ENCODE measurements at places on chromosomes 12 and 14.

GRCh38 chr14:82365471-82365870 is 831.8 kb upstream of the SEL1L start:
- DNase-seq, result no peak

GRCh38 chr12:22473212-22473611 is 71.1 kb downstream of the C2CD5 start:
- DNase-seq, result no peak

GRCh38 chr14:79256380-79256779 is 954.9 kb downstream of the DIO2 start:
- DNase-seq, result no peak

DNA sequence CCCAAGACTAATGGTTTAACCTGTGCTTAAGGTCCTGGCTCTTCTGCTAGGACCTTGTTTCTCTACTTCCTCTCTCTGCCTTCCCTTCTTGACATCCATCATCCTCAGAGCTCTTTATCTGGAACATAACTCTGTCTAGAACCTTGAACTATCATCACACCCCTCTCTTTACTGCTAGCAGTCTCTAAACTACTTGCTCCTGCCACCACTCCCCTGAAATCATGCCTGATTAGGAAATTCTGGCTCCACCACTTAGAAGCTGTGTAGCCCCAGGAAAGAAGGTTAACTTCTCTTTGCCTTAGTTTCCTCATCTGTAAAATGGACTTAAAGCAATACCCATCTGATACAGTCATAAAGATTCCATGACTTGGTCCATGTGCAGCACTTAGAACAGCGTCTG is 9.1 kb downstream of the SLC38A1 start:
- DNase-seq, result no peak

- DNase-seq, result peak; percentile 43
Measured at GRCh38 chr12:119594772-119595445, 1.3 kb downstream of the TMEM233 start.

- DNase-seq, result no peak
Measured at GRCh38 chr12:77238335-77238734, 173.0 kb upstream of the E2F7 start.

DNA sequence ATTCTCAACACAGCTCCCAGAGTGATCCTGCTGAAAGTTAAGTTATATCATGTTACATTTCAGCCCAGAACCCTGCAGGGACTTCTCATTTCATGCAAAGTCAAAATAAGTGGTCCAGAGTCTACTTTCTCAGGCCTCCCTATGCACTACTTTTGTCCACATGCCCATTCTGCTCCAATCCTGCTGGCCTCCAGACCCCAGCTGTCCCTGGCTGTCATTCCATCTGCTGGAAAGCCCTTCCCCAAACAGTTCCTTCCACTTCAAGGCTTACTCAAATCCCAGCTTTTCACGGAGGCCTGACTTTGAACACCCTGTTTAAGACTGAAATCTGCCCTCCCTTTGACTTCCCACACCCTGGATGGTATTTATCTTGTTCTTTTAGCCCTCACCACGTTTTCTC is 109.8 kb upstream of the DNM1L start:
- no peak for DNase-seq

- no peak for DNase-seq
Measured at GRCh38 chr12:754851-755562, 2.6 kb downstream of the WNK1 start.

- DNase-seq, result no peak
Measured at GRCh38 chr14:70916799-70917198, 9.5 kb downstream of the PCNX1 start.

DNA sequence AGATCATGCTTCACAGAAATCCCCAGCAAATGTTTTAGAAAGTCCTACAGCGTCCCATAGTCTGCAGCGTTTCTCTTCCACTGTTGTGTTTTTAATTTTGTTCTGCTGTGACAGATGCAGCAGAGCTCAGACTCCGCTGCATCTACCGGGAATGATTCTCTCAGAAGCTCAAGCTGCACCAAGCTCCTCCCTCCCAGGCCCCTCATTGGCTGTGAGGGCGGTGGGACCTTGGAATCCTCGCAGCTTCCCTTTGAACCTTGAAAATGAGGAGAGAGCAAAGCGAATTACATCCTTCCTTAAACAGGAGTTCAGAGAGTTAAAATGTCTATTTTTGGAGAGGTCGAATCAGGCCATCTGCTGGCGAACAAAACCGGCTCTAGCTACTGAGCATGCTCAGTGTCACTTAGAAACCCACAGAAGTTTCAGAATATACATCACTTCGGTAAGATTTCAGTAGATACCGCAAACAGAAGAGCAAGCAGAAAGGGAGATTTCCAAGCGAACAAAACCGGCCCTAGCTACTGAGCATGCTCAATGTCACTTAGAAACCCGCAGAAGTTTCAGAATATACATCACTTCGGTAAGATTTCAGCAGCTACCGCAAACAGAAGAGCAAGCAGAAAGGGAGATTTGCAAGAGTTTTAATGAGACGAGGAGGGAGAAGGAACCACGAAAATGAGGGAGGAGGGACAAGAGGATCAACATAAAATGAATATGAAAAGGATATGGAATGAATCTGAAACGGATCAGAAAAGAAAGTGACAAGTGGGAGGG is at the start of gene ABCD2:
Gene ABCD2, minus strand, starts transcription at position 144 of the 774 bp plus-strand sequence. CDS start 188 bp downstream, outside the sequence.
- peak; percentile 81 for DNase-seq

DNA sequence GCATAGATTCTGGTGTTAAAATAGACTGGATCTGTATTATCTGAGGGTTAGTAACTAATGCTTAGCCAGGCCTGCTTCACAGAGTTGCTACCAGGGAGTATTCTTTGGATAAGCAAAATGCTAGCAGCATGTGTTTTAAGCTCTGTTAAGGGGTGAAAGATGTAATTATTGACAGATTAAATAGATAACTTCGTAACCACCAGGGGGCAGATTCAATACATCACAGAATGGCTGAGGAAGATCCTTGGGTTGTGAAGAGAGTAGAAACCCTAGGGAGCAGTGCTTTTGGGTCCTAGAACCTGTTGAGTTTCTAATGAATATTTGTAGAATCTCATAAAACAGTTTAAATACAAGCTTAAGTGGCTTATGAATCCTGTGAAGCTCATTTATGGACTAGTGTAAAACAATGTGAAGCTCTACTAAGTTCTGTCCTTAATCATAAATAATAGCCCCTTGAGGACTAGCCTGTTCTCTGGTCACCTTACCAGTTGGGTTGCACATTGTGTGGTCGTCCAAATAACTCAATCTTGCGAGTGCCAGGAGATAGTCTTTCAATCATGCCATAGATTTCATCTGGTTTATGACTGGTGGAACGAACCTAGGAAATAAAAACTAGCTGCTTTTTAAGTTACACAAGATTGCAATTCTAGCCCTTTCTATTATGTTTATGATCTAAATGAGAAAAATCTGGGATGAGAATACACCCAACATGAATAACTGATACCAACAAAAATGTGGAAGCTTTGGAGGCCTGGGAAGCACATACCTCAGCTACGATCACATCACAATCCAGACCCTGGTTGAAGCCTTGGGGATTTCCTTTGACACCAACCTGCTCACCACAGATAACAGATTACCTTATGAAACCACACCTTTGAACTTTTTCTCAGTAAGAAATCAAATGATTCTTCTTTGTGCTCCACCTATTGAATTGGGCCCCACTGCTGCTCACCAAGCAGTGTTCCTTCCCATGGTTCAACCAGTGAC is 12.3 kb downstream of the METTL3 start:
- no peak for DNase-seq

DNA sequence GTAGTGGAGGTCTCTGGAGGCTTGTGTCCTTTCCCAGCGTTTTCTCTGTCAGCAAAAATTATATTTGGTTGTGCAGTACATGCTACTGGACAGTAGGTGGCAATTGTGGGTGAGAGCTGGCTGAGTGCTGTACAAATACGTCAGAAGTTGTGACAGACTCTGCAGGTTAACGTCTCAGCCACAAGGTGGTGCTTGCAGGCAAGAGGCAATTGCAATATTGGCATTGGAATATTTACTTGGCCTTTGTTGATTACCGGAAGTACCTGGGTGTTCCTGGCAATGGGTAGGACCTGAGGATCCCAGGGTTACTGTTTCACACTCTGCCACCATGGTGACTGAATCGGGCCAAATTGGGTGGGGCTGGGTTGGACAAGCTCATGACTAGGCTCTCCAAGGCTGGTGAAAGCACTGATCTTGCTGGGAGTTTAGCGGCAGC is 333.9 kb upstream of the LMO3 start:
- no peak for DNase-seq

- no peak for DNase-seq
Measured at GRCh38 chr14:25588751-25589150, 538.8 kb upstream of the STXBP6 start.

- peak; percentile 19 for DNase-seq
Measured at GRCh38 chr12:1906579-1906978, 11.9 kb downstream of the CACNA2D4 start.

DNA sequence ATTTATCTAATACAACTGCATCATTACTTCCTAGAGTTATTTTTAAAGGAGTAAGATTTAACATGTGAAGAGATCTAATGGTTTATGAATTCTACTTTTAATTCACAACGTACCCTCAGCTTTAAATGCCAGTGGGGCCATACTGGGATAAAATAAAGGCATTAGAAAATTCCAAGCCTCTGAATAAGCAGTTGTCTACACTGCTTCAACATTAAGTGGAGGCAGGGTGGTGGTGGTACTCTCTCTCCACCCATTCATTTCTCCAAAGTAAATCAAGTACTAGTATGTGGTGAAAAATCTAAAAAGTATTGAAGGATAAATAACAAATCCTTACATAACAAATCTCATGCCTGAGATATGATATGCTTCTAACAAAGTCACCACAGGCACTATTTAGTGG is 52.4 kb downstream of the FERMT2 start:
- DNase-seq, result no peak

DNA sequence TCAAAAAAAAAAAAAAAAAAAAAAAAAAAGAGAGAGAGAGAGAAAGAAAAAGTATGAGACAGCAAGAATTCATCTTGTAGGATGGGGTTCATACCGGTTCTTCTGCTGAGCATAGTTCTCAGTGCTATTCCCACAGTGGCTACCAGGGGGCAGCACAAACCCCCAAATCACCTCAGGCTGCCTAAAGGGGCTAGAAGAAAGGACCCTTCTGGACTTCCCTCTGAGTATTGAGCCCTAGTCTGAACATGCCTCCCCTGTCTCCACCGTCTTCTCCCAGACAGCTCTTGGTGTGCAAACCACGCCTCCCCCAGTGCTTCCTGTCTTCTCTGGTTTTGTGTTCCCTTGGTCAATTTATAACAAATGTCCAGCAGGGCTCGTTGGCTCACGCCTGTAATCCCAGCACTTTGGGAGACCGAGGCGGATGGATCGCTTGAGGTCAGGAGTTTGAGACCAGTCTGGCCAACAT is 31.3 kb upstream of the SMUG1 start:
- DNase-seq, result peak; percentile 85

- DNase-seq, result no peak
Measured at GRCh38 chr12:47955059-47955458, 8.3 kb upstream of the TMEM106C start.

DNA sequence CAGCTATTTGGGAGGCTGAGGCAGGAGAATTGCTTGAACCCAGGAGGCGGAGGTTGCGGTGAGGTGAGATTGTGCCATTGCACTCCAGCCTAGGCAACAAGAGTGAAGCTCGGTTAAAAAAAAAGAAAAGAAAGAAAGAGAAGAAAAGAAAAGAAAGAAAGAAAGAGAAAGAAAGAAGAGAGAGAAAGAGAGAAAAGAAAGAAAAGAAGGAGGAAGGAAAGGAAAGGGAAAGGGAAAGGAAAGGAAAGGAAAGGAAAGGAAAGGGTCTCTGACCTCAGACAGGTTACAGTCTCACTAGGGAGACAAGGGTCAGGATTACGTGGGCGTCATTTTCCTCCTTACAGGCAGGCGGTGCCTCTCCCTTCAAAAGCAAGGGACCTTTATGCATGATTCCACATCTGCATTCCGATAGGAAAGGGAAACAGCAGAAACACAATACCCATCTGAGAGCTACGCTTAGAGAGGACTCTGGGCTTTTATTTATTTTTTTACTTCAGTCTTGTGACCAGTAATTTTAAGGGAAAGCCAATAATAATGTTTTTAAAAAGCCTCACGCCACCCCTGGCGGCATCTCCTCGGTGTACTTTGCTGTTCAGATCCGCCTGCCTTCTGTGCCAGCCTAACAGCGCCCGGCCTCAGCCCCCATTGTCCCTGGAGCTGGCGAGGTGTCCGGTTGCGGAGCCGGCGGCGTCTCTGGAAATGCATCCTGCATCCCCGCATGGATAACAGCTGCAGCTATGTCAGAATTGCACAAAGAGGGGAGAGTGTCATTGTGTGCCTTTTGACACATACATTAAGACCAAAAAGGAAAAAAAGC is 945 bp upstream of the HIP1R start:
- peak; percentile 64 for DNase-seq

DNA sequence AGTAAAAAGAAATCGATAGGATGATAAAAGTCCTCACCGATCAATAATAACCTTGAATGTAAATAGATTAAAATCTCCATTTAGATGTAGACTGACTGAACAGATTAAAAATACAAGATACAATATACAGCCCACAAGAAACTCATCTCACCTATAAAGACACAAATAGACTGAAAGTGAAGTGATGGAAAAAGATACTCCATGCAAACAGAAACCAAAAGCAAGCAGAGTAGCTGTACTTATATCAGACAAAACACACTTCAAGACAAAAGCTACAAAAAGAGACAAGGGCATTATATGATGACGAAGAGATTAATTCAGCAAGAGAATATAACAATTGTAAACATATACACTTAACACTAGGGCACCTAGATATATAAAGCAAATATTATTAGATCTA is 444.8 kb downstream of the RGS6 start:
- DNase-seq, result no peak

DNA sequence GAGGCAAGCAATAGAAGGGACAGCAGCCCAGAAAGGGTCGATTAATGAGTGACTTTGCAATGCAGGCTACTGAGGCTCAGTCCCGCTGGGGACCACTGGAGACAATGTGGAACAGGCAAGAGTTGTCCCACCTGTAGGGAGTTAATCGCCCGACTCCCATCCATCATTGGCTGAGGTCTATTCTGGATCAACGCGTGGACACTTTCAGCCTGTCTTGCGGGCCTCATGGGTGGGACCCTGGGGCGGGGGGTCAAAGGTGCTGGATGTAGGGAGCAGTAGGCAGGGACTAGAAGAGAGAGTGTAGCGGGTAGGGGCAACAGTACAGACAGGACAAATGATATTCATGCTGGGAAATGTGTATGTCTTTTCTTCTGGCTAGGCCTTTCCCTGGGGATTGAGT is 6.1 kb downstream of the IFI27L2 start:
- DNase-seq, result no peak

- DNase-seq, result no peak
Measured at GRCh38 chr12:8950221-8950527, 729 bp upstream of the M6PR start.

- DNase-seq, result no peak
Measured at GRCh38 chr12:102848832-102849231, 68.2 kb downstream of the PAH start.

DNA sequence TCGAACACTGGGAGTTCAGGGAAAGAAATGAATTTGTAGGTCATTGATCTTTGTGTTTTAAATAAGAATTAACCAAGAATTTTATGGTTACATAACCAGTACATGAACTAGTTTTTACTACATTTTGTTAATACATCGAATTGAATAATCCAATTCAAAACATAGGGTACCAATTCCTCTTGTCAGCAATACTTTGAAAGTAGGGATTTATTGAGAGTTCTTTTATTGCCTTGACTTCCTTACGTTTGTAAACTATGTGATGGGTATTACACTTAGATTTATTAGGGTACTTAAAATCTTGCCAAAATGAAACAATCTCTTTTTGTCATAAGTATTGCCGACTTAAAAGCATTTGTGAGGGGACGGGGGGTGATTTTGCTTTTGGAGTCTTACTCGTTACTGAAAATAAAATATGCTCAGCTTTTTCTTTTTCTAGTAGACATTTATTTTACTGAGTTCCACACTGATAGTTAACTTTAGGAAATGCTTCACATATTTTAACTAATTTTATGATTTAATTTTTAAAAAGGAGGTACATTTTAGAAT is 22.4 kb downstream of the SOCS2 start:
- no peak for DNase-seq

Data from right forelimb (tissue), 1 donor.